ENCODE measurements at places on chromosomes 6 and 20.

- DNase-seq = no peak
Measured at GRCh38 chr20:34627458-34627857, 49.4 kb downstream of the PIGU start.

DNA sequence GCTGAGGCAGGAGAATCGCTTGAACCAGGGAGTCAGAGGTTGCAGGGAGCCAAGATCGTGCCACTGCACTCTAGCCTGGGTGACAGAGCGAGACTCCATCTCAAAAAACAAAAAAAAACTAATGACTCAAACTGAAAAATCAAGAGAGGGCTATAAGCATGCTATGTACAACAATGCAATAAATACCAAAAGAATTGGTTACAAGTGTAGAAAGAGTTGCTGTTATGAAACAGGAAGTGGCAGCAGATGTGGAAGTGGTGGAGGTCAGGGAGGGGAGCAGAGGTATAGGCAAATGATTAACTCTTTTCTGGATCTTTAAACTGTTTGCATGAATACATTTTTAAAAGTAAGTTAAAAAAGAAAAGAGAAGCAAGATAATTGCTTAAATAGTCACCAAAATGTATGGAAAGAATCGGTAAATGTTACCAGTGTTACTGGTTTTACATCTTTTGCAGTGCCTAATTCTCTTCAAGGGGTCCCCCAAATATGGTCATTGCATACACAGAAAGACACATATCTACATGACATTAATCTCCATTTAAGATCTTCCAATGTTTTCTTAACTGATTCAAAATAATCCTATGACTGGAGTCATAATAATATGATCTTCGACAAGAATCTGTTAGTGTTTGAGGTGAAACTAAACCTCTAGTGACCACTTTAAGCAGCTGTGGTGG is 15.0 kb downstream of the CALHM6 start:
- DNase-seq = peak; percentile 24

- DNase-seq = no peak
Measured at GRCh38 chr20:17674722-17675518, 7.1 kb downstream of the RRBP1 start.

DNA sequence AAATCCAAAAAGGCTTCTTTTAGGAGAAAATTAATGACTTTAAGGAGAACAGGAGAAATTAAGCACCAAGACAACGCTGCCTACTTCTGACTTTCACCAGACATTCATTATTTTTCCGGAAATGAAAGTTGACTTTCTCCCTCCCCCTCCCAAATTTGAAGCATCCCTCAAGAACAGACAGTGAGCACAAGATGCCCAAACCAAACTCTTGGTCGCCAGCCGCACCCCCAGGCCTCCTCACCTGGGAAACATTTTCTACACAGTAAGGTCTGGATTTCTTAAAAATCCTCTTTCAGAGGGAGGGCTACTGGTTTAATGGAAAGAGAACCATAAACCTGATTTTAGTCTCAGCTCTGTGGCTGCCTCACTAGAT is 2.7 kb downstream of the RIMS4 start:
- DNase-seq = no peak

DNA sequence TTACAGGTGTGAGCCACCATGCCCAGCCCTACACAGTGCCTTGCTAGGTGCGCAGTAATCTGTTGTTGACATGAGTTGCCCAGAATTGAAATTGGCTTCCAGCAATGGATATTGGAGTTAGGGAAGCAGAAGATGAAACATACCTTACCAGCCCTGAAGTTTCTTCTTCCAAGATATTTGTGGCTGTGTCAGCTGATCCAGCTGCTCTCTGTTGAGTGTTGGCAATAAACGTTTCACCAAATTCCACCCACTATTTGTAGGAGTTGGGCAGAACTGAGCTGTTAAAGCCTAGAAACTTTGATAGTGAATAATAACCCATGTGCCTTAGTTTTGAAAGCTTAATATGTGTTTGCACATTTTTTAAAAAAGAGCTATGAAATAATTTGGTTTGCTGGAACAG is 218.2 kb upstream of the SNX9 start:
- no peak for DNase-seq

- no peak for DNase-seq
Measured at GRCh38 chr6:122389704-122390372, 9.6 kb upstream of the HSF2 start.

All from GM06990 (cell line).